ENCODE measurements at places on chromosomes 7 and 10.

- DNase-seq = no peak
Measured at GRCh38 chr10:124099604-124100003, 6.2 kb upstream of the CHST15 start.

DNA sequence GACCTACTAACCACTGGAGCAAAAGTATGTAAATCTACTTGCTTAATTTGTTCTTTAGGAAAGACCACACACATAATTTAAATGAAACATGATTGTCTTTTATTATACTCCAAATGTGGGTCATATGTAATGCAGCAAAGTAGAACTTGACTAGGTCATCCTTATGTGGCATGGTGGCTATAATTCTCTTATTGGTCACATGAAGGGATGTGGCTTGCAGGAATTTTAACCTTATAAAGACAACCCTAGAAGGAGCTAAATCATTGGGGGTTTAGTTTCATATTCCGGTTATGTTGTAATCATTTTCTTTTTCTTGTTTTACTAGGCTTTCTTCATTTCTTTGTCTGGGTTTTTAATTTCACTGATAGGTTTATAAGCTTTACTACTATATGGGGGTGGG lies 93.9 kb downstream of the SEPTIN7 start:
- no peak for DNase-seq

GRCh38 chr7:106285855-106286492 lies 1.2 kb upstream of the NAMPT start:
- DNase-seq = no peak

GRCh38 chr7:105448181-105448580 lies 59.5 kb upstream of the SRPK2 start:
- no peak for DNase-seq

GRCh38 chr10:77377034-77377433 lies 260.6 kb downstream of the KCNMA1 start:
- no peak for DNase-seq

Data from MG63 (cell line).